Activated T-helper 1 cell treated with anti-CD3 and anti-CD28 coated beads, Interleukin-12 subunit alpha, Interleukin-12 subunit beta, Interleukin-2, Interleukin-4 antibody, amounts not matched to agents 30 ng/mL and 10 ng/mL and 1 ng/mL, durations not matched to agents 14 hours and 24 hours and 36 hours (primary cell): ENCODE measurements at places on chromosomes 4 and X. TPM values are rescaled to one million over a fixed set of nuclear protein-coding genes. Genes with fewer than 3 reads are reported as not detected.

- no peak overlapping the region for H3K27ac ChIP-seq
- no peak for DNase-seq
- H3K36me3 ChIP-seq, result no peaks in the 10 kb centered on the region
- H3K4me3 ChIP-seq, result no peak overlapping the region
- no peaks in the 10 kb centered on the region for H3K27me3 ChIP-seq
These were observed 87.9 kb upstream of the NR3C2 start for GRCh38 chr4:148530114-148530513.

GRCh38 chrX:38336538-38337240, 9.4 kb upstream of the RPGR start:
- no peaks in the 10 kb centered on the region for H3K36me3 ChIP-seq
- H3K4me1 ChIP-seq, result no peaks in the 10 kb centered on the region
- no peaks in the 10 kb centered on the region for H3K27me3 ChIP-seq
- no peak overlapping the region for H3K27ac ChIP-seq
- H3K4me3 ChIP-seq, result no peak overlapping the region
- no peak for DNase-seq

- DNase-seq, result no peak
- peaks cover 45% of the 10 kb centered on the region for H3K27me3 ChIP-seq
- H3K27ac ChIP-seq, result no peak overlapping the region
These were observed 22.0 kb downstream of the NDNF start for GRCh38 chr4:121050300-121050699.

- peaks cover 31% of the 10 kb centered on the region for H3K36me3 ChIP-seq
- H3K4me1 ChIP-seq, result peaks cover 51% of the 10 kb centered on the region
- H3K4me3 ChIP-seq, result peak overlapping the region; percentile 96
- peak; percentile 39 for DNase-seq
- H3K27me3 ChIP-seq, result peaks cover 14% of the 10 kb centered on the region
- H3K27ac ChIP-seq, result peak overlapping the region; percentile 96
These were observed 810 bp downstream of the SPRY1 start for GRCh38 chr4:123397144-123398065.

DNA sequence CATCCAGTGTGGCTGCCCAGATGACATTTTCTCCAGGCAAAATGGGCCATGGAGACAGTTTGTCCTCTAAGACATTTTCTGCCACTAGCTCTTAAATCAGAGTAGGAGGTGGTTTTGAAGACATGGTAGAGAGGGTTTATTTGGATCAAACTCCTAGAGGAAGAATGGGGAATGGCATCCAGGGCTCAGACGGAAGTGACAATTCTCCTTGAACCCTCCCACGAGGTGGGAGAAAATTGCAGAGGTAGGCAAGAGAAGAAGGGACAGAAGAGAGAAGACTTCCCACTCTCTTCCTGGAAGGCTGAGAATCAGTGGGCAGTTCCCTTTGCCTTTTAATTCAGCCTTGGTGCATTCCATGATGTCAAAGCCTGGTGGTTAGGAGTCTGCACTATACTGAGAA, 194.0 kb downstream of the SMIM20 start:
- H3K27me3 ChIP-seq, result no peaks in the 10 kb centered on the region
- H3K4me3 ChIP-seq, result no peak overlapping the region
- H3K36me3 ChIP-seq, result peaks cover 17% of the 10 kb centered on the region
- no peak for DNase-seq
- H3K4me1 ChIP-seq, result peaks cover 39% of the 10 kb centered on the region

DNA sequence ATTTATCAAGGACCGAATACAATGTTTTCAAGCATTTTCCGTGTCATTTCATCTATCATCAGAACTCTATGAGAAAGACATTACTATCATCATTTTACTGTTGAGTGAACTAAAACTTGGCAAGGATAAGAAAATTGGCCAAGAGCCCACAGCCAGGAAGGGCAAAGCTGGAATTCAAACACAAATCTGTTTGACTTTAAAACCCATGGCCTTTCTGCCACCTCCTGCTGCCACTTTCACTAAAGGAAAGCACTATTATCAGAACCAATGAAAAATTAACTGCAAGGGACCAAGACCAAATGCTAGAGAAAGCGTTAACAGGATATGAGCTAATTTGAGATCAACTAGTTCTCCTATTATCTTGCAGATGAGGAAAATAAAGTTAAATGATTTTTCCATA, 2759.2 kb downstream of the ARAP2 start:
- no peaks in the 10 kb centered on the region for H3K36me3 ChIP-seq
- no peaks in the 10 kb centered on the region for H3K4me1 ChIP-seq
- H3K27ac ChIP-seq, result no peak overlapping the region
- H3K4me3 ChIP-seq, result no peak overlapping the region

- peaks cover 7% of the 10 kb centered on the region for H3K4me1 ChIP-seq
- no peaks in the 10 kb centered on the region for H3K36me3 ChIP-seq
- no peak overlapping the region for H3K27ac ChIP-seq
These were observed 219.7 kb downstream of the PALLD start for GRCh38 chr4:168716406-168717129.

- H3K4me1 ChIP-seq, result no peaks in the 10 kb centered on the region
- H3K27me3 ChIP-seq, result no peaks in the 10 kb centered on the region
- H3K4me3 ChIP-seq, result no peak overlapping the region
- H3K27ac ChIP-seq, result no peak overlapping the region
These were observed 65.1 kb downstream of the HPGDS start for GRCh38 chr4:94277534-94277933.

DNA sequence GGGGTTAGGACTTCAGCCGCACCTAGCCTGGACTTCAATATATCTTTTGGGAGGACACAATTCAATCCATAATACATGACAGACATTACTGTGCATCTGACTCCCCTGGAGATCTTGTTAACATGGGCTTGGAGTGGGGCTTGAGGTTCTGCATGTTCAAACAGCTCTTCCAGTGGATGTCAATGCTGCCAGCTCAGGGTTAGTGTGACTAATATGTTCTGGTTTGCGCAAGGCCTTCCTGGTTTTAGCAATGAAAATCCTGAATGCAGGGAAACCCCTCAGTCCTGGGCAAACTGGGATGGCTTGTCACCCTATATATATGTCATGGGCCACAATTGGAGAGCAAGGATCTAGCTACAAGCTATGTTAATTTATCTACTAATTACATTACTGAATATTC, 2.7 kb upstream of the TSPAN7 start:
- no peaks in the 10 kb centered on the region for H3K36me3 ChIP-seq
- no peak overlapping the region for H3K27ac ChIP-seq
- H3K4me3 ChIP-seq, result no peak overlapping the region
- peaks cover 10% of the 10 kb centered on the region for H3K27me3 ChIP-seq

GRCh38 chr4:129092631-129093190, 628 bp downstream of the SCLT1 start:
- peaks cover 1% of the 10 kb centered on the region for H3K36me3 ChIP-seq
- H3K4me3 ChIP-seq, result no peak overlapping the region
- H3K27ac ChIP-seq, result no peak overlapping the region
- peaks cover 52% of the 10 kb centered on the region for H3K4me1 ChIP-seq
- H3K27me3 ChIP-seq, result no peaks in the 10 kb centered on the region

DNA sequence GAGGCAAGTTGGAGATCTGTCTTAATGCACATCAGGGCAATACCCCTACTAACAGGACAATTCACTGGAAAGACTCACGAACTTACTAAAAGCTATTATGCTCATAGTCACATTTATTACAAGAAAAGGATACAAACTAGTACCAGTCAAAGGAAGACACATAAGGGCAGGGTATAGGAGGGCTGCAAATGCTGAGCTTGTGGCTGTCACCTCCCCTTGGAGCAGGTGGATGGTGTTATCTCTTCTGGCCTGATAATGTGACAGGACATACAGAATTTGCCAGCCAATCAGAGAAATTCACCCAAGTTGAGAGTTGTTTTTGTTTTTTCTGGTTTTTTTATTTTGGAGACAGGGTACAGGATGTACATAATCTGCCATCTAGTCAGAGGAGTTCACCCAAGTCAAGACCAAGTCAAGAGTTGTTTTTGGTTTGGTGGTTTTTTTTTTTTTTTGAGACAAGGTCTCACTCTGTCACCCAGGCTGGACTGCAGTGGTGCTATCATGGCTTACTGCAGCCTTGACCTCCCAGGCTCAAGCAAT, 8.8 kb downstream of the HERC5 start:
- DNase-seq, result no peak
- H3K4me1 ChIP-seq, result peaks cover 47% of the 10 kb centered on the region
- H3K4me3 ChIP-seq, result no peak overlapping the region
- peaks cover 64% of the 10 kb centered on the region for H3K36me3 ChIP-seq
- H3K27ac ChIP-seq, result peak overlapping the region; percentile 75
- no peaks in the 10 kb centered on the region for H3K27me3 ChIP-seq

GRCh38 chrX:20500171-20500865, 233.6 kb upstream of the RPS6KA3 start:
- peaks cover 2% of the 10 kb centered on the region for H3K36me3 ChIP-seq
- peaks cover 31% of the 10 kb centered on the region for H3K4me1 ChIP-seq
- DNase-seq, result no peak
- no peak overlapping the region for H3K4me3 ChIP-seq
- peaks cover 14% of the 10 kb centered on the region for H3K27me3 ChIP-seq

TACR3 gene
- total RNA-seq, result not detected in 2 replicates

DMRTC1 gene
- total RNA-seq, result not detected in 2 replicates

GAGE12E gene
- total RNA-seq, result not detected in 2 replicates

TRIML2 gene
- total RNA-seq, result not detected in 2 replicates

REELD1 gene
- 0.22 TPM in 1 of 2 replicates, not detected in the other for total RNA-seq

OPRPN gene
- total RNA-seq, result not detected in 2 replicates

COL4A6 gene
- total RNA-seq, result not detected in 2 replicates
